ENCODE measurements at places on chromosomes 4 and X.
A peak's percentile ranks its signal among the peaks of the same experiment; 100 is the strongest.

DNA sequence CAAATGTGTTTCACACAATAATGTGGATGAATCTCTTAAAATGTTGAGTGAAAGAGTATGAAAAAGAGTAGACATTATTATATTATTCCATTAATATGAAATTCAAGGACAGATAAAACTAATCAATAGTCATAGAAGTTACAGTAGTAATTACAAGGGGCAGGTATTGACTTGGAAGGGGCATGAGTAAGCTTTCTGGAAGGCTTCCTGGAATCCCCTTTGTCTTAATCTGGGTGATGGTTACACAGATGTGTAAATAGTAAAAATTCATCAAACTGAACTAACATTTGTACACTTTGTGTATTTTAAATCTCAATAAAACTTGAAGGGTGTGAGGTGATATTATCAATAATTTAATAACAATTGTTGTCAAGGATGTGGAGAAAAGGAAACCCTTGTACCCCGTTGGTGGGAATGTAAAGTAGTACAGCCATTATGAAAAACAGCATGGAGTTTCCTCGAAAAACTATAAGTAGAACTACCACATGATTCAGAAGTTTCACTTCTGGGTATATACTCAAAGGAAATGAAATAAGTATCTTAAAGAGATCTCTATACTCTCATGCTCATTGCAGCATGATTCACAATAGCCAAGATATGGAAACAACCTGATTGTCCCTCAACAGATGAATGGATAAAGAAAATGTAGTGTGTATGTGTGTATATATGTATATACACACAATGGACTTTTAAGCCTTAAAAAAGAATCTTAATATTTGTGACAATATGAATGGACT is 96.9 kb upstream of the MID1IP1 start:
- no peak for DNase-seq

DNA sequence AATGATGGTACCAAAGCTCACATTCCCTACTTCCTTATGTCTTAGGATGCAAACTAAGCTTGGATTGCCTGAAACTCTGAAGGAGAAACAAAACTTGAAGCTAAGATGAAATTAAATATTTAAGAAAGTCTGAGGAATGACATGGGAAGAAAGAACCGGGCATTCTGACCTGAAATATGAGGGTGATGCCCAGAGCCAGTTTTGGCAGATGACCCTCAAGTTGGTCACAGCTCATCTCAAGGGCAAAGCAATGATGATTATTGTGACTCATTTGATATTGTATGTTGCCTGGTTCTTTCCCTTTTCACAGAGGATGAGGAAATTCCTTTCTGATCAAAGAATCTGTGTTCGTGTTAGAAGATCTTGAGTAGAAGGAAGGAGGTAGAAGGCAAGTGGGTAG is 96.0 kb upstream of the NHS start:
- no peak for DNase-seq

- DNase-seq, result no peak
These were observed 38.7 kb downstream of the CNKSR2 start for GRCh38 chrX:21412883-21413282.

DNA sequence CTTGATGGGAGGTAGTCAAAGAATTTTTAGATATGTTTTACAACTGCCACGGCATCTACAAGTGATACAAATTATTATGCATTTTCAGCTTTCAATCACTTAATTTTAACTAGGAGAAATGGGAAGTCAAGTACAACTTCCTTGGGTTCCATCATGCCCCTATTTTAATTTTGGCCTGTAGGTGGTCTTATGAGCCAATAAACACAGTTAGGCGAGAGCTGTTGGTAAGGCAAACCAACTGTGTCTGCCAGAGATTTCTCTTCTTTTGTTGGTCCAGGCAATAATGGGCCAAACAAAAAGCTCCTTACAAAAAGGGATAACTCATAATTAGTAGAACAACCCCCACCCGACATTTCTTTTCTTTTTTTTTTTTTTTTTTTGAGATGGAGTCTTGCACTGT is 63.3 kb upstream of the ARX start:
- DNase-seq, result no peak

DNA sequence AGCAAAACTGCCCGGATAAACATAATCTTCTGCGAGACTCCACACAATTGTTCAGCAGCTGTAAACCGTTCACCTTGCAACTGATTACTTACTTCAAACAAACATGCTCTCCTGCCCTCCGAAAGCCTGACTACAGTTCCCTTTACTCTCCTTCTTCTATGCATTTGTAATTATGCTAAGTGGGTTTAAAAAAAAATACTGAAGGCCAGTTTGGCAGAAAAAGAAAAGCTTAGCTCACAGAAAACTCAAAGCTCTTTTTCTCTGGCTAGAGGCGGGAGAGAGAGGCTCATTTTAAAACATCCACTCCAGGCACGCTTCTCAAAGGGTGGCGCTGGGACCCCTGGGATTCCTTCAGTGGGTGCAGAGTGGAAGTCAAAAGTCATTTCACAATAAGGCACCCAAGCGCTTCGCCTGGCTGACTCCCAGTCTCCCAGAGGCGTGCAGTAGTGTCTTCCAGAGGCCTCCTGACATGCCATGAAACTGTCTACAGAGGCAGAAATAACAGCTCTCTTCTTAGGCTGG is 1.9 kb downstream of the DHRSX start:
- DNase-seq, result no peak

DNA sequence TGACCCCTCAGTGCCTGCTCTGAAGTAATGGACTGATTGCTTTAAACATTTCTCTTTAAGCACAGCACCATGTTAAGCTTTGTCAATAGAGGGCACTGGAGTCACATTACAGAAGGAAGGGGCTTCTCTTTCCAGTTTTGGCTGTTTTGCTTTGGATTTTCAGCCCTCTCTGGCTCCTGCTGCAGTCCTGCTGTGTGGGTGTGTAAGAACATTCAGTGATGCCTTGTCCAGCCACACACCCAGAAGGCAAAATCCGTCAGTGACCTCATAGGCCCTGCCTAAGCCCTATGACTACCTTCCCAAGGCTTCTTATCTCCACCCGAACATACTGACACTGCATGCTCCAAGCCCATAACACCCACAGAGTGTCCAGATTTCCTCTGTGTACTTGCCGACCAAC is 215.3 kb upstream of the CTSO start:
- peak; percentile 97 for DNase-seq

Measured in non-pigmented ciliary epithelial cell (primary cell).